Articular chondrocyte of knee joint (primary cell): ENCODE measurements at places on chromosomes 3 and 15. TPM values are rescaled to one million over a fixed set of nuclear protein-coding genes. Genes with fewer than 3 reads are reported as not detected.

The SLC9C1 gene
- total RNA-seq: under 0.01 TPM in 1 of 2 replicates, not detected in the other

The BBS4 gene
- total RNA-seq: 36.3 and 39.9 TPM in 2 replicates

The CYP19A1 gene
- 5.9 and 9.5 TPM in 2 replicates for total RNA-seq

The GAP43 gene
- 0.39 and 0.65 TPM in 2 replicates for total RNA-seq

The FBXO45 gene
- 10.6 and 11.2 TPM in 2 replicates for total RNA-seq
